ENCODE measurements at places on chromosomes 3 and 15.

DNA sequence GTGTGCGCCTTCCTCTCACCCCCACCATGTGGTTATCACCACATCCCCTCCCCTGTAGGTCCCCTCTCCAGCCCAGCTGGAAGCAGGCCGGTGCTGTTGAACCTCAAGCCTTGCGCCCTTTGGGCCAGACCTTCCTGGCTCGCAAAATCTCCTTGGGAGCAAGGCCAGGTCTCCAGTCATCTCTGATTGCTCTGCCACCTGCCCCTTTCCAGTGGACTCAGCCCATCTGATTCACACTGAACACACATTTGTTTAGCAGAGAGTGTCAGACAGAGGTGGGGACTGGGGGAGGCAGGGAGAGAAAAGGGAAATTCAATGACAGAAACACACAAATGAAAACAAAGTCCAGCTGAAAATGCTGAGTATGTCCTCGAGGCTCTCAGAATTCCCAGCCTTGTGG is 119.4 kb downstream of the TPRA1 start:
- DNase-seq, result no peak

GRCh38 chr15:69988541-69989225 is 109.0 kb downstream of the TLE3 start:
- no peak for DNase-seq

DNA sequence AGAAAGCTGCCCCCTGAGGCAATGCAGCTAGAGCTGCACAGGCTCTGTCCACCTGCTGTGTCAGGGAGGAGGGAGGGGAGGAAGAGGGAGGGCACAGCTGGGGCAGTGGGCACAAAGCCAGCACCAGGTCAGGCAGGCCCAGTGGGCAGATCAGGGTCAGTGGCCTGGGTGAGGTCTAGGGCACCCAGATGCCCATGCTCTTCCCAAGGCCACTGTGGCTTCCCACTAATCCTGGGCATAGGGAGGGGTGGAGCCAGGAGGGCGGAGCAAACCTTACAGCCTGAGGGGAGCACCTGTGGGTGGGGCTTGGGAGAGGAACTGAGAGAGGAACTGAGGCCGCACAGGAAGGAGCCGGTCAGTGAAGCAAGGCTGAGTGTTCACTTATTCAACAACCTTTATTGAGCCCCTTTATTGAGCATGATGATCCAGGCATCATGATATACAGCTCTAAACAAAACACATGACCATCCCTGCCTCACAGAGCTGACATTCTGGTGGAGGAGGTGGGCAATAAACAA is 55.0 kb downstream of the RHCG start:
- no peak for DNase-seq

DNA sequence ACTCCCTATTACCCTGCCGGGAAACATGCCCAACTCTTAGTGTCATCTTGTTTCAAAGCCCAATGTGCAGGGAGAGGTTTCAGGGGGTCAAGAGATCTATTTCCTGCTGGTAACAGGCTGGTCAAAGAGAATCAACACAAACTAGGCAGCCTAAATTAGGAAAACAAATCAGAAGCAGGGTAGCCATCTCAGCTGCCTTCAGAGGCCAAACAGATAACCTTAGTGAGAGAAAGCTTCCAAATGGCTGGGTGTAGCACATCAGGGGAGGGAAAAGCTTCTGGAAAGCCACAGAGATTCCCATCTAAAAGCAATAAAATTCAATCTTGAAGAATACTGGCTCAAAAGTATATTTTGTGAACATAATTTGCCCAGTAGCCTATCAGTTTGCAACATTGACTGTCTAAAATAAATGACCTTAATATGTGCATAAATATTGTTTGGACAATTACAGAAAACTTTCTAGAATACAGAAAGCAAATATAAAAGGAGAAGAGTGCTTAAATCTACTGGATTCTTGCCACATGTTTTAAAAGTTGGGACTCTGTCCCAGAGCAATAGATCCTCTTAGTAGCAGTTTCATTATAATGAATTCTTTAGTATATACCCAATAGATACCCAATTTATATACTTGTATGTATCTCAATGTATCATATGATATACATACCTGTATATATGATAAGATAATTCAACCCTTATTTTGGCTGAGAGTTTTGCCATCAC is 371.9 kb upstream of the RARB start:
- no peak for DNase-seq

DNA sequence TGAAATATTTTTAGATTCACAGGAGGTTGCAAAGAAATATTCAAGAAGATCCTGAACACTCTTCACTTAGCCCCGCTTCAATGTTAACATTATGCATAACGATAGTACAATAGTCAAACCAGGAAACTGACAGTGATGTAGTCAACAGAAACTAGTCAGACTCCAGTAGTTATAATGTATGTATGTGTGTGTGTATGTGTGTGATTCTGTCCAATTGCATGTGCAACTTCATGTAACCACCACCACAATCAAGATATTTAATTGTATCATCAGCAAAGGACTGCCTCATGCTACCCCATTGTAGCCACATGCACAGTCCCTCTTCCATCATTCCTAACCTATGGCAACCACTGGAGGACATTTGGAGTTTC is 77.9 kb downstream of the APBA2 start:
- DNase-seq, result no peak

GRCh38 chr15:37112971-37113670 is 12.8 kb upstream of the MEIS2 start:
- DNase-seq, result no peak

- no peak for DNase-seq
Observed at GRCh38 chr15:31273258-31273941, 53.2 kb upstream of the KLF13 start.

- DNase-seq, result no peak
Observed at GRCh38 chr15:69117431-69117871, 43.0 kb upstream of the GLCE start.

DNA sequence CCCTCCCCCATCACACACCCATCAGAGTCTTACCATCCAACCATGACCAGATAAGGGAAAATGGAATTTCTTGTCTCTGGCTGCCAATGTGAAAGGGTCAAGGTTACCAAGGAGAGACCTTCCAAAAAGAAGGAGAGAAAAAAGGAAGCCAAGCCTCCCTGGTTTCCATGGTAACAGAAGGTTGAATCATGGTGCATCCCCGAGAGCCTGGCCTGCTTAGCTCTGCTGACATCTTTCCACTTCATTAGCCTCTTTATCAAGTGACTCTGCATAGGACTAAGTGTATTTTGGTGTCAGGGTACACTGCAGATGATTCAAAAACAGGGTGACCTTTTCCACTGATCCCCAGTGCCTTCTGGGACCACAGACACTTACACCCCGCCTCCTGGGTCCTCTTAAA is 225.7 kb upstream of the PPP2R3A start:
- DNase-seq, result no peak

- no peak for DNase-seq
Observed at GRCh38 chr3:168383573-168383972, 287.8 kb upstream of the GOLIM4 start.

- DNase-seq, result no peak
Observed at GRCh38 chr15:94253742-94254141, 22.4 kb downstream of the MCTP2 start.

- DNase-seq, result no peak
Observed at GRCh38 chr3:99938270-99938911, 120.7 kb downstream of the CMSS1 start.

DNA sequence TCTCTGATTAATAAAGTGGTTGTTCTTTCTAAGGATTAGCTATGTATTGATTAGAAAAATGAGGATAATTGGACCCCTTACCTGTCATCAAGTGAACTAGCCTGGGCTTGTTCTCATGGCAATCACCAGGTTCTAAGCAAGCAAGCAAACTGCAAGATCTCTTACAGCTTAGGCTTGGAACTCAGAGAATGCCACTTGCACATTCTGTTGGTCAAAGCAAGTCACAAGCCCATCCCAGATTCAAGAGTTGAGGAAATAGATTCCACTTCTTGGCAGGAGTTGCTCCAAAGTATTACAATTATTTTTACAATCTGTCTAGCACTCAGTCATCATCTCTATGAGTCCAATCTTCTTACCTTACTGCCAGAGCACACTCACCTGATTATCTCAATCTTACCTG is 180.3 kb downstream of the SYNPR start:
- DNase-seq, result no peak

- DNase-seq, result no peak
Observed at GRCh38 chr3:37703626-37704025, 158.1 kb upstream of the CTDSPL start.

DNA sequence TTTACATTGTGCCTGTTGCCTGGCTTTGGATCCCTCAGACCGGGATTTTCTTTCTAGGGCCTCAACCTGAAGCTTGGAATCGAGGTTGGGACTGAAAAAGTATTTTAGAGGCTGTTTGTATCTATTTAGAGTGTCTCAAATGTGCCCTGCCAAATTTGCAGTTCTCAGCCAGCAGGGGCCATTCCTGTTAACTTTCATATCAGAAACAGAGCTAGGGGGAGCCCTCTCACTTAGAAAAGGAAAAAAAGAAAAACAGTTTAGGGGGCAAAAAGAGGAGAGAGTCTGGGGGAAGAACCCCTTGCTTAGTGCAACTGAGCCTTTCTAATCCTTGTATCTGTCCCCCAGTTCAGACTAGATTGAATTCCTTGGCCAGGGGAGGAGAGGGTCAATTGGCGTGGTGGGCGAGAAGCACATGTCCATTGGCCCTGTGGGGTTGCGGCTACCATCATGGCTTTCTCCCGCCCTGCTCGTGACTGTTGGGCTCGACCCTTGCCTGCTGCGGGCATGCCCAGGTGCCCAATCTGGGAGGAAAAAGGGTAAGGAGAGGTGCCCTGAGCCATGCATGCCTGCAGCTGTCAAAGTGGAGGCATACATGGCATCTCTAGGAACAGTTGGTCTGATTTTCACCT is 101.6 kb downstream of the CFAP44 start:
- no peak for DNase-seq

DNA sequence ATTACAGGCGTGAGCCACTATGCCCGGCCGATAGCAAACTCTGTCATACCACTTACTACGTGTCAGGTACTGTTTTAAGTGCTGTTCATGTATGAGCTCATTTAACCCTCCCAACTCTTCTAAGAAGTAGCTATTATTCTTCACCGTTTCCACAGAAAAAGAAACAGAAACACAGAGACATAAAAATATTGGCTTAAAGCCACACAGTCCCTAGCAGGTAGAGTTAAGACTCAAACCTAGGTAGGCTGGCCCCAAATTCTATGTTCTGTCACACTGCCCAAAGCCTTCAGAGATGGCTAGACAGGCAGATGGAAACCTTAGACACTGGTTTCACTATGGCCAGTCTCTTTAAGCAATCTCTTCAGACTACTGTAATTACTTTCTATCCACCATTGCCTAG is 149.8 kb upstream of the KCNMB2 start:
- no peak for DNase-seq

DNA sequence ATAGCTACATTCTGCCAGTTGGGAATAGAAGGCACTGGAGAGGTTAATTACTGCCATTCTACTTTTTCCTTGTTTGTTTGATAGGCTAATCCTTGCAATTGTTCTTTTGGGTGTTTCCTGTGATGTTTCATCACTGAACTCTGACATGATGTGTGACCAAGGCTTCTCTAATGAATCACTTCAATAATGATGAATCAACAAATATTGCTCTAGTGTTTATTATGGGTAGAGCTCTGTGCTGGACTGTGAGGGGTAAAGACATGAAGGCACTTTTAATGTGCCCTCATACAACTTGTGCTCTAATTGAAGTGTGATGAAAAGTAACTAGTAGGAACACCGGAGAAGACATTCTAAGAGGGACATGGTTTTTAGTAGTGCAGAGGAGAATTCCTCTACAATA is 233.6 kb downstream of the WDR72 start:
- DNase-seq, result no peak

GRCh38 chr15:31278061-31278445 is 48.6 kb upstream of the KLF13 start:
- no peak for DNase-seq

DNA sequence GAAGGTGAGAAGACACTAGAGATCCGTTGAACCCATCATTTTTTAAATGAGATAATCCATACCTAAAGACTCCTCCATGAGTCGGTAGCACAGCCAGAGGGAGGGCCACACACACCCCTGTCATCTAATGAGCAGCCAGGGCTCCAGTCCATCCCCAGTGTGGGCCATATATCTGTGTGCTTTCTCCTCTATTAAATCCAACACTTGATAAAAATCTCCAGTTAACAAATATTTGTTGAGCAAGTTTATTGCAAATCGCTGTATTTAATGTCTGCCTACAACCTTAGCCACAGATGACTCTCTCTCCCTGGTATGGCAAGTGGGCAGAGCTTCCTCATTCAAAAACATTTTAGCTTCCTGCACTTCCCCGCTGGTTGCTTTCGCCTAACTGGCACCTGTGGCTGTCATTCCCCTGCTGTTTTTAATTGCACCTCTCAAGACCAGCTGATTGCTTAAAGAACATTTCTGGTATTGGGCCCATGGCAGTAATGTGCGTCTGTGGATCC is 82.8 kb downstream of the SMAD3 start:
- DNase-seq, result no peak

DNA sequence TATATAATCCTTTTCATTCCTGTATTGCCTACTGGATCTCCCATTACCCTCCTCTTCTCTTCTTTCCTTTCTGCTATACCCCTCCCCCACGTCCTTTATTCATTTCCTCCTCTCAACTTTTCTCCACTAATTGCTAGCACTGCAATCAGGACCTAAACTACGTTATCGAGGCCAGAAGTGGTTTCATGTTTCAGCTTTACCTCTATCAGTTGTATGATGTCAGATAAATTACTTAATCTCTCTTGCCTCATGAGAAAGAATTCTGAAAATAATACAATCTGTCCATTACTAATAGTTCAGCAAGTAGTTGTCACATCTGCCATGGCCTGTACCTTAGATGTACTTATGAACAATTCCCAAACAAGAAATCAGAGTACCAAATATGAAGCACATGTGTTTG is 10.6 kb downstream of the POPDC2 start:
- DNase-seq, result no peak

- DNase-seq, result no peak
Observed at GRCh38 chr3:9676785-9677184, 26.8 kb upstream of the CPNE9 start.

GRCh38 chr15:66619152-66619903 is 53.5 kb upstream of the LCTL start:
- DNase-seq, result no peak

DNA sequence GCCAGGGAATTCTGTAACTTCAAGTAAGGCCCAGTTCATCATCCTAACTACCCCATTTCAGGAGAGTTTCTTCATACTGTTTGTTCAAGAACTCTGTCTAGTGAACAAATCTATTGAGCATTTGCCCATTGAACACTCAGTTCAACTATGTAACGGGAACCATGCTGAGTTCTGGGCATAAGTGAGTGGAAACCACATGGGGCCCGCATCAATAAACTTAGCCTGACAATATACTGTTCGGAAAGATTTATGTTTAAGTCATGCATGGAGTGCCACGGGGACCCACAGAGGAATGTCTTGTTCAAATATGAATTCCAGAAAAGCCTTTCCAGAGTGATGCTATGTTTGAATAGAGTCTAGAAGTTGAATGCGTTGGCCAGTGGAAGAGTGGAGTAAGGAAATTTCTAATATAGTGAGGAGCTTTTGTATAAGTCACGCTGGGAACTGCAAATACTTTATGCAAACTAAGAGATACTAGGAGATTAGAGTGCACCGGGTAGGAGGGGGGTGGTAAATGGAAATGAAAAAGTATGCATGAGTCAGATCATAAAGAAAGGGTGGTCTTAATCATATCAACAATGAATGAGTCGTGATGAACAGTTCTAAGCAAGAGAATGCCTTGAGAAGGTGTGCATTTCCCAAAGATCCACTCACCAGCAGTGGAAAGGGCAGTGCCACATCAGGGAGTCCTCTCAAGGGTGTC is 279.8 kb downstream of the VPS13C start:
- DNase-seq, result no peak

GRCh38 chr3:178750639-178751300 is 214.5 kb downstream of the KCNMB2 start:
- DNase-seq, result no peak
